Left ventricle myocardium superior (tissue), 1 donor: ENCODE measurements at places on chromosomes 6 and 20.

DNA sequence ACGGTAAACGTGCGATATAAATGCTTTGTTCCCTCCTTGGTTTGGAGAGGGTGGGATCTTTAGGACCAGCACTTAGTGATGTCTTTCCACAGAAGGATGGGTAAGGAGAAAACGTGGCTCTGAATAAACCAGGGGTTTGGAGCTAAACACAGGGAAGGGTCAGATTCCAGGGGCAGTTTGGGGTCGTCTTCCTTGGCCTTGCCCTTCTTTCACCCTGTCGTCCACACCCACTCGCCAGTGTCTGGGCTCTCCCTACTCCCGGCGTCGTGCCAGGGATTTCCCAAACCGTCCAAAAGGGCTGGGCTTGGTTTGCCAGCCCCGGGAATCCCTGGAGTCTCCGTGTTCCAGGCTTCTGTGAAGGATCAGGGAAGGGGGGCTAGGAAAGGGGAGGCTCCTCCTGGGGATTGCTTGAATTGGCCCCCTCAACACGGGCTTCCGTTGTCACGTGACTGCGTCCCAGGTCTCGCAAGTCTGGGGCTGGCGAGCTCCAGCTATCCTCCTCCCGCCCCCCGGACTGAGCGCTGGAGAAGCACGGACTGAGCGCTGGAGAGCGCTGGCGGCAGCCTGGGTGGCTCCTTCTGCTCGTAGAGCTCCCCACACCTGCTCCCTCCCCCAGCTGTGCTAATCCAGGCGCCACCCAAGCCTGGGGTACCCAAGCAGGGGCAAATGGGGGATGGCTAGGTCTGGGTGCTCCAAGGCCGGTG, 9.4 kb upstream of the ARMC12 start:
- DNase-seq: peak; percentile 93

GRCh38 chr6:56862415-56863175, 92.3 kb upstream of the BEND6 start:
- no peak for DNase-seq

- DNase-seq: no peak
Measured at GRCh38 chr6:24549674-24550353, 55.0 kb downstream of the ALDH5A1 start.

- peak; percentile 72 for DNase-seq
Measured at GRCh38 chr20:33697129-33697528, 10.9 kb upstream of the E2F1 start.

- no peak for DNase-seq
Measured at GRCh38 chr6:13101985-13102384, 226.4 kb downstream of the TBC1D7 start.

GRCh38 chr6:163576114-163576513, 161.6 kb downstream of the QKI start:
- no peak for DNase-seq
